ENCODE measurements at places on chromosomes 12 and 14.

GRCh38 chr14:68655911-68656316, 137.0 kb downstream of the ZFP36L1 start:
- DNase-seq, result peak; percentile 53

GRCh38 chr12:114687802-114688201, 3.8 kb upstream of the TBX3 start:
- no peak for DNase-seq

DNA sequence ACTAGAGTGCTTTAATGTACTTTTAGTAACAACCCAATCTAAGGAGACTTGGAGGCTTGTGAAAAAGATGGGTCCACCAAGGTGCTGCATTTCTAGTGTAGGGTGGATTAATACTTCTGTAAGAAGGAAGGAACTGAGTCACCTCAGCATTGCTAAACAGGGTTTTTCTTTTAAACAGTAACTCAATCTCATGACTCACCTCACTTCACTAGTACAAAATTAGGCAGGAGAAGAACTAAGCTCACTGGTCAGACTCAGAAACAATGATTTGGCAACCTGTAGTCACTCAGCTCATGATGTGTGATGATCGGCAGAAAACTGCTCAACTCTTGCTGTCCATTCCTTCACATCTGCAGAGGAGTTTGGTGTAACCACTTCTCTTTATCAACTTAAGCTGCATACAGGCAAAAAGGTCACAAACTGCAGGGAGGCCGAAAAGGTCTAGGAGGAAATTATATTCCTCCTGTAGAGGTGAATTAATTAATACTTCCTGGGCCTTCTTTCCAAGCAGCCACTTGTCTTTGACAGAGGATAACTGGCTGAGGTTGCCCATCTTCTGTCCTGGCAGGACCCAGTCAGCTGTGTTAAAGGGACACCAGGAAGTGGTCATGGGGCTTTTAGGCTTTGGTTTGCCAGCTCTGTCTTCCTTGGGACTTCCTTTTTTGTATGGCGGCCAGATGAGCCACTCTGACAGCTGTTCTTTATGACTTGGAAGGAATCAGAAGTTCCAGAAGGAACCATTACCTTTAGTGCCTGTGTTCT, 466.9 kb downstream of the FUT8 start:
- DNase-seq, result no peak

DNA sequence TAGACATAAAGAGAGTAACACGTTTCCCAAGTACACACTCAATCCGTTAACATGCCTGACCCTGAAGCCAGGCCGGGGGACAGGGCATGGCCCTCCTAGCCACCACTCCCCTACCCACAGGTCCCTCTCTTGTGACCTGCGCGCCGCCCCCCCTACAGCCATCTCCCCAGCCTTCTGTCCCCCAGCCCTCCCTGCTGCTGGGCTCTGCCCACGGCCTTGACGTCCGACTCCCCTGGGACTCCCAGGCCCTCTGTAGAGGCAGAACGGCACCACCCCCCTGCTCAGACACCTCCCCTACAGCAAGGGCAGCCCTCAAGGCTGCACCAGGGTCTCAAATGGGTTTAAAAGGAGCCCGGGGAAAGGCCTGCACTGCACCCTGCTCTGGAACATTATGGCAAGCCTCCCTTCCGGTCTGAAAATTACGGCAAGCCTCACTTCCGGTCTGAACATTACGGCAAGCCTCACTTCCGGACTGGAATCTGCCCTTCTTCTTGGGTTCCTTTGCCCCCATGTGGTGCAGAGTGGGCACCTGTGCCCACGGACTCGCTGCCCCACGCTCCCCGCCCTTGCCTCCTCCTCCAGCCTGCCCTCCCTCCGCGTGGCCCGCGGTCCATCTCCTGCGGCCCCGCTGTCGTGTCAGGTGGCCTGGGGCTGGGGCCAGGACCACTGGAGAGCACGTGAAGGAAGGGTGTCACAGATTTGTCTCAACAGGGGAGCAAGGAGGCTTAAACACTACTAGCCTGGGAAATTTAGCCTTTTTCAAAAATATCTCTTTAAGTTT, 77.6 kb downstream of the MOK start:
- DNase-seq, result no peak

DNA sequence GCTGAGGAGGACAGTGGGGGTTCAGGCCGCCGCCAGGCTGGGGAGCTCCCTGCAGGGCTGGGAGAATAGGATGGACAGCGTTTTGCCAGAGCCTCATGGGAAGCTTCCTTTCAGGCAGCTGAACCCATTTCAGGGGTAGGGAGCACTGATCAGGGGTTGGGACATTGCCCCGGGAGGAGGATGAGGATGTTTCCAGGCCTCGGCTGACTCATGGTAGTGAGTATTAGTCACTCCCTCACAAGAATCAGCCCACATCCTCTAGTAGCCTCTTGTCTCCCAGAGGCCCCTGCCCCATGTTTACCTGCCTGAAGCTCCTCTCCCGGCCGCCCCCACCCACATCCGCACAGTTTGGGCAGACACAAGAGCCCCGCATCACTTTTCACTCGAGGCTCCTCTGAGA, 89.8 kb downstream of the ZFP36L1 start:
- DNase-seq, result no peak

GRCh38 chr12:5444520-5444919, 12.6 kb downstream of the NTF3 start:
- no peak for DNase-seq

DNA sequence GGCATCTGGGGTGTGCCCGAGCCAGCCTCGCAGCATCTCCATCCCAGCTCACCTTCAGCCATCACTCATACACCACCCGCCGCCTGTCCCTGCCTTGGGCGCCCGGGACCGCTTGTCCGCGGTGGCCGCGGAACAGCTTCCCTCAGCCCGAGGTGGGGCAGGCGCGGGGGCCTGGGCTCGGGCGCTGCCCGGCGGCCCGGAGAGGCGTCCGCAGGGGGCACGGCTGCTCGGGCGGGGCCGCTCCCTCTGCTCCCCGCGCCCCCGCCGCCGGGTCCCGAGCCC, 430 bp downstream of the SLC41A2 start:
- no peak for DNase-seq

GRCh38 chr12:113506867-113507266, 35.2 kb upstream of the LHX5 start:
- DNase-seq, result no peak

- peak; percentile 66 for DNase-seq
Observed at GRCh38 chr12:113862590-113863454, 103.3 kb downstream of the RBM19 start.

- DNase-seq, result no peak
Observed at GRCh38 chr14:63777024-63777423, 49.2 kb upstream of the SGPP1 start.

GRCh38 chr12:113155646-113156045, 6.1 kb downstream of the CFAP73 start:
- DNase-seq, result no peak

- DNase-seq, result no peak
Observed at GRCh38 chr12:6996040-6996441, 22.2 kb downstream of the LPCAT3 start.

DNA sequence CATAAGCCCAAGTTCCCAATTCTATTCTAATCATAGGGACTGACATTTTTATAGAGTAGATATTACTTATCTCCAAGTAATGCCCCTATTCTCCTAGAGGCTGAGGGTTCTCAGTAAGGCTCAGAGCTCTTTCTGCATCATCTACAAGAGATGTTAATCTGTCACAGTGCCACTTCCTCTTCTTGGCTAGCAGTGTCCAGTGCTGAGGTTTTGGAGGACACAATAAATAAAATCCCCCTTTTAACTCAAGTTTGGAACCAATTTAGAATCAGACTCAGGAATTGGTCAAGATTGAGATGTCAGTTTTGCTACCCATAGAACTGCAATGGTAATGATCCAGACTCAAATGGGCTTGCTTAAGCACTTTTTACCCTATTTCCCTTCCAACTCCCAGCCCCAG, 154.1 kb upstream of the ARID2 start:
- DNase-seq, result peak; percentile 18

- DNase-seq, result no peak
Observed at GRCh38 chr14:77869340-77869739, 69.4 kb downstream of the ADCK1 start.

DNA sequence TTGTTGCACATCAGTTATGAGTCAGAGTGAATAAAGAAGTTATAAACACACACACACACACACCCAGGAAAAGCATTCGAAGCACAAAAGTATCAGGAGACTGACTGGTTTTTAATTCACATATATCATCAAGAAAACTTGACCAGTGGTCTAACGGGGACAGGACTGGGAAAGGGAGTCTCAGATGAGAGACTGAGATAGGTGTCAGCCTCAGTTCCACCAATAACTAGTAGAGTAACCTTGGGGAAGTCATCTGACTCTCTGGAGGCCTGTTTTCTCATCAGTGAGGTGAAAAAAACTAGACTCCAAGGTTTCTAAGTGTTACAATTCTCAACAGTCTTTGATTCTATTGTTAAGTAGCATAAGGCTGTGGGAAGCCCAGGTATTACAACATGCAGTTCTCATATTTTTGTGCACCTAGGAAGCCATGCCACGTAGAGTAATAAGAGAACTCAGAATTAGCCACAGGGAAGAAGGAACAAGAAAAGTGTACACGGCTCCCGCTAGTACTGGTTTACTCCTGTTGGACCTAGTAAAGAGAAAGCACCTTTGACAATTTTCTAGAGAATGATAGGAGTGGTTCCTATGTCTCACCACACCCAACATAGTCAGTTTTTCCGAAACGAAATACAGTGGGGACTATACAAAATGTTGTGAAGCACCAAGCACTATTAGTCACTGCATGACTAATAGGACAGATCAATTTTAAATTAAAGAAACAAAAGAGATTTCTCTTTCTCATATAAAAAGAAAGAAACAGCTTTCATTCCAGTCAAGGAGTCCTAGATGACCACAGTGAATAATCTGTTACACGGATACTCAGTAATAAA, 5.0 kb downstream of the PPTC7 start:
- peak; percentile 60 for DNase-seq

GRCh38 chr14:69715725-69716477, 51.0 kb upstream of the SRSF5 start:
- DNase-seq, result no peak

- DNase-seq, result no peak
Observed at GRCh38 chr12:88493636-88494035, 86.6 kb downstream of the KITLG start.

DNA sequence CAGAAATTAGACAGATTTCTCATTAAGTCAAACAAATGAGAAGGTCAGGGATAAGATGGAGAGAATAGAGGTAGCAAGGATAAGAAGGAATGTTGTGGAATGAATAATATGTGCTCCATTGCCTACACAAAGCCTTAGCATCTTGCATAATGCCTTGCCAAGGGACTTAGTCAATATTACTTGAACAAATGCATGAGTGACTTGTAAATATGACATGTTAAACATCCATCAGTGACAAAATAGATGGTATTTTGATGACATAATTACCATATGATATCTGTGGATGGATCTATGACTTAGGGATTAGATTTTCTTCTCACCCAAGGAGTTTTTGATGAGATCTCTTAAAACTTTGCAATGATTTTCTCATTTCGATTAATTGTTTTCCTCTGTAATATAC, 194.1 kb upstream of the RASSF8 start:
- no peak for DNase-seq

GRCh38 chr14:69214393-69214792, 23.1 kb downstream of the EXD2 start:
- no peak for DNase-seq

- no peak for DNase-seq
Observed at GRCh38 chr12:39723831-39724230, 104.2 kb upstream of the ABCD2 start.

- peak; percentile 15 for DNase-seq
Observed at GRCh38 chr14:78519863-78520262, 349.7 kb downstream of the NRXN3 start.

DNA sequence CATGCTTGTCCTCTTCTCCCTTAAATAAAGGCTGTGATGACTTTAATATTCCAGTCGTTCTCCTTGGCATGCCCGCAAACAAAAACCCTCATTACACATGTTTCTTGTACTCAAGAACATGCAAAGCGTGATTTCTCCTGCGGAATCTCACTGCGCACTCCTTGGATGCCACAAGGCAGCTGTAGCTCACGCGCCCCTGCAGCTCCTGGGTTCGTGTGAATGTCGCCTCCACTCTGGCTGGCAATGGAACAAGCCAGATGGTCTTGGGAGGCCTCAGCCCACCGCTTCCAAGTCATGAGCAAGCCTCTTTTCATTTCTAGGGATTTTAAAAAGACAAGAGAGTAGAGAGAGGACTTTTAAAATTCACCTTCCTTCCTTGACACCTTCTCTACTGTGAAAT, 403.8 kb downstream of the PCNX1 start:
- DNase-seq, result no peak

DNA sequence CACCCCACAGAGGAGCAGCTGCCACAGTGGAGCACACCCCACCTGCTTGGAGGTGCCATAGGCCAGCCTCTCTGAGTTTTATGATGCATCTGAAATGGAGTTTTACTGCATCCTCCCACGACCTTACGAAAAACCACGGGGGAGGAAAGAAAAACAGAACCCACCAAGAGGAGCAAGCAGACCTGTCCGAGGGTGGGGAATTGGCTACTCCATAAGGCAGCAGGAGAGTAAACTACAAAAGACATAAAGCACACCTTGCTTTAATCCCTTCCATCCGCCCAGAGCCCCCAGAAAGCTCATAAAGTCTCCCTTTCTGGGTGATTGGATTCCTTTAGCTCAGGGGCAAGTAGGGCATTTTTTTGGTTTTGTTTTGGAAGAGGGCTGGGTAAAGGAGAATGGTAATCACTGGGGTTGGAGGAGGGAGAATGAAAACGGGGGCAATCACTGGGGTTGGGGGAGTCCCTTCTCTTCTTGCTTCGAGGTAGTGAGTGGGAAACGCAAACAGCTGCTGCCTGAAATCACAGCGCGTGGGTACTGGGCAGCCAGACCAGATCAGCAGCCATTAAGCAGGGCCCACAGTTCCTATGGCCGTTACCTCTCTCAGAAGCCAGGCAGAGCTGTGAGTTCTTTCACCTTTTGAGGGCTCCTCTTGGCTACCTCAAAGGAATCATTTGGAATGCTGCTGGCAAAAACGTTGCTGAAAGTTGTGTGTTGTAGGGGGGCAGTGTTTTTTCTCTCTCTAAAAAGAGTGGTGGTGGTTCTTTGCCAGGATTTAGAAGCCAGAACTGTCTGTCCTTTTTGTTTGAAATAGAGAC, 433.6 kb downstream of the ZFP36L1 start:
- peak; percentile 40 for DNase-seq

- no peak for DNase-seq
Observed at GRCh38 chr12:111789779-111790178, 23.0 kb downstream of the ALDH2 start.

DNA sequence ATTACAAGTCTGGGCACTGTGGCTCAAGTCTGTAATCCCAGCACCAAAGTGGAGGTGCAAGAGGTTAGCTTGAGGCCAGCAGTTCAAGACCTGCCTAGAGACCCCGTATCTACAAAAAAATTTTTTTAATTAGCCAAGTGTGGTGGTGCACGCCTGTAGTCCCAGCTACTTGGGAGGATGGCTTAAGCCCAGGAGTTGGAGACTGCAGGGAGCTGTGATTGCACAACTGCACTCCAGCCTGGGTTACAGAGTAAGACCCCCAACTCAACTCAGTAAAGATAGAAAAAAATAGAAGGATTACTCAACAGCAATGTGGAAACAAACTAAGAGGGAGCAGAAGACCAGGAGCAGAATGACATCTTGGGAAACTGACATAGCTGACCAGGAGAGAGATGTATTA, 13.3 kb downstream of the SBNO1 start:
- DNase-seq, result no peak
